ENCODE measurements at places on chromosomes 7 and 10.

- no peak for DNase-seq
Measured at GRCh38 chr10:104350127-104350635, 3.5 kb upstream of the CFAP58 start.

DNA sequence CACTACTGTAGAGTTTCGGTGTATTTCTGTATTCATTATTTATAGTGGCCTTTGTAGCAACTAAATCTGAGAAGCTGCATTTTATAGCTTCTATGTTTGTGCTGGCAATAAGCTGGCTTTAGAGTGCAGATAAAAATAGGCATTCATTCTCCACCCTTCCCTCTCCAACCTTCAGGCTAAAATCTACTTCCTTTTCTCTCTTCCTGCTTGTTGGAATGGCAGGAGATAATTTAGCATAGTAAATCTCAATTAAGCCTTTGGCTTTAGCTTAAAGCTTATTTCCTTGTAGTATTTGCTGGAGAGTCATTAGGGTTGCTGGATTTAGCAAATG, 58.5 kb downstream of the CPVL start:
- DNase-seq, result no peak

GRCh38 chr7:14850039-14850438, 52.5 kb downstream of the DGKB start:
- no peak for DNase-seq

GRCh38 chr7:121753944-121754343, 119.0 kb upstream of the PTPRZ1 start:
- DNase-seq, result no peak
